ENCODE measurements at places on chromosomes 3 and 15. TPM values are rescaled to one million over a fixed set of nuclear protein-coding genes. Genes with fewer than 3 reads are reported as not detected.

- DNase-seq, result no peak
Measured at GRCh38 chr15:49380912-49381311, 42.1 kb upstream of the FGF7 start.

- DNase-seq, result no peak
Measured at GRCh38 chr3:157861076-157861765, 245.0 kb downstream of the SHOX2 start.

Gene PRR20G
- not detected for total RNA-seq

DNA sequence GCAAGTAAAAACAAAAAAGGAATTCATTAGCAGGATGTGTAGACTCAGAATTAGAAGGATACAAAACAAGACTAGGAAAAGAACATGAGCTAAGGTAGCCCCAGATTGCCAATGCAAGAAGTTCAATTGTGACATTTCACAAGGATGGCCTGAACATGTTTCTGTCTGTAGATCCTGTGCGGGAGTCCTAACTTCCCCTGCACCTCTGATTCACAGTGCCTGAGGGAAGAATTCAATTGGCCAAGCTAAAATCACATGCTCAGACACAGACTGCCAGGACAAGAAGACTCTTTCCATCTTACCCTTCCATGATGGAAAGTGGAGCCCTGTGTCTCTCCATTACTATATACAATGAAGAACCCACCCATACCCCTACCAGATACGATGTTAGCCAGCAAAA lies 251.5 kb downstream of the KCNH8 start:
- no peak for DNase-seq

DNA sequence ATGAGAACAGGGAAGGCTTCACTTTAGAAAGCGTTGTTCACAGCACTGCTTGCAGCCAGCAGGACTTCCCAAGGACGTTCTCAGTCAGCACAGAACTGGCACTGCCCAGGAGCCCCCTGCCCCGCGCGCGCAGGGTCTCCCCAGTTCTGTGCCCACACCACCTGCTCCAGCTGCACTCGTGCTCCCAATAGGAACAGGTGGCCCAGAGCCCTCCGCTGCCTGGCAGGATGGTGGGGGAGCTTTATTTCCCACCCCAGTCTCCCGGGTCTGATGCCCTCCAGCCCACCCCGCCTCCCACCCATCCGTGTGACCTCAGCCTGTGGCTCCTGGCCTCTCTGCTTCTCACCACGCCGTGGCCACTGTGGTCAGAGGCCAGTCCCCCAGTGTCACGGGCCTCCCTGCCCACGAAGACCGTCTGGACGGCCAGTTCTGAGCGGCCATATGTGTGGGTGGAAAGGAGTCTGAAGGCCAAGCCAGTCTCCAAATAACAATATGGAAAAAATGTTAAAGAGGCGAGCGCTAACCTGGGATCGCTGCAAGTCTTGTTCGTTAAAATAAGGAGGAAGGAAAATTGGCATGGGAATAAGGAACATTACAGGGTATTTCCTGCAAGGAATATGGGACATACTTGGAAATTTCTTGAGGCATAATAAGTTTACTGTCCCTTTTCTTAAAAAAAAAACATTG lies 54.6 kb upstream of the PCSK6 start:
- DNase-seq, result no peak

GRCh38 chr15:68699124-68699880 lies 120.5 kb downstream of the CORO2B start:
- DNase-seq, result no peak

GRCh38 chr3:58352626-58353025 lies 19.9 kb downstream of the PXK start:
- DNase-seq, result no peak

DNA sequence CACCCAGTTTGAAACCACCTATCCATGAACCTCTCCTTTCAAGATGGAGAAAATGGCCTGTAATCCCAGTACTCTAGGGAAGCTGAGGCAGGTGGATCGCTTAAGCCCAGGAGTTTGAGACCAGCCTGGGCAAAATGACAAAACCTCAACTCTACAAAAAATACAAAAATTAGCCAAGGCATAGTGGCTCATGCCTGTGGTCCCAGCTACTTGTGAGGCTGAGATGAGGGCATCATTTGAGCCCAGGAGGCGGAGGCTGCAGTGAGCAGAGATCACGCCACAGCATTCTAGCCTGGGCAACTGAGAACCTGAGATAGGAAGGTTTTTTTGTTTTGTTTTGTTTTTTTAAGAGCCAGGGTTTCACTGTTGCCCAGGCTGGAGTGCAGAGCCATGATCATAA lies 5.4 kb downstream of the TKT start:
- DNase-seq, result no peak

DNA sequence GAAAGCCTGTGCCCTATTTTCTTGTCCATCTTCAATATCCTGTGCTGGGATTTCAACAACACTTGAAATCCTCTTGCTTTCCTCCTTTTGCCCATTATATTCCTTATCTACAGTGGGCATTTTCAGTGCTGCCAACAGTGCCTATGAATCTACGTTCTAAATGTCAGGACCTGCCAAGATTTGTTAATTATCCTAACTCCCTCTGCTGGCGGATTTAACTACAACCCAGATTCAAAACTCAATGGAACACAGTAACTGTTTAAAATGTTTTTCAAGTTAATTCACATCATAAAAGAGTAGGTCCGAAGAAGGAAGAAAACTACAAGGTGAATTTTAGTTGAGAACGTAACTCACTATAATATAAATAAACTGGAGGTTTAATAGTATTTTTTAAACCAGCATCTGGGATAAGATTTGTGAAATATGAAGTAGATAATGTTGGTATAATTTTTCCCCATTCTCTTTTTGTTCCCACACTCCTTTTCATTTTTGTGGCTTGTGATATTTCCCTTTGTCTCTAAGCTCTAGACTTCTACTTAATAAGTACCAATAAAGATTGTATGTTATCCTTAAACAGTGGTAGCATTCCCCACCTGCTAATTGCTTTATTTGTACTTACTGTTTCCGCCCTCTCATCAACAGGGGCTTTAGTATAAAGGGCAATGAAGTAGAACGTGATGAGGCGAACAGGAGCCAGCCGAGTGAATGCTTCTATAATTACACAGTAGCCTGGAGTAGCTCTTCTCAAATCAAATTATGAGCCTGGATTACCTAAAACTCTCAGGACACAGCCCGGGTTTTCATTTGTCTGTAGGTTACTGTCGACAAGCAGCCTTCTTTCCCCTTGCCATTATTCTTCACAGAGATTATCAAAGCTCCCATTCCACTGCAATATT lies 302.5 kb upstream of the ATP11B start:
- DNase-seq, result no peak

DNA sequence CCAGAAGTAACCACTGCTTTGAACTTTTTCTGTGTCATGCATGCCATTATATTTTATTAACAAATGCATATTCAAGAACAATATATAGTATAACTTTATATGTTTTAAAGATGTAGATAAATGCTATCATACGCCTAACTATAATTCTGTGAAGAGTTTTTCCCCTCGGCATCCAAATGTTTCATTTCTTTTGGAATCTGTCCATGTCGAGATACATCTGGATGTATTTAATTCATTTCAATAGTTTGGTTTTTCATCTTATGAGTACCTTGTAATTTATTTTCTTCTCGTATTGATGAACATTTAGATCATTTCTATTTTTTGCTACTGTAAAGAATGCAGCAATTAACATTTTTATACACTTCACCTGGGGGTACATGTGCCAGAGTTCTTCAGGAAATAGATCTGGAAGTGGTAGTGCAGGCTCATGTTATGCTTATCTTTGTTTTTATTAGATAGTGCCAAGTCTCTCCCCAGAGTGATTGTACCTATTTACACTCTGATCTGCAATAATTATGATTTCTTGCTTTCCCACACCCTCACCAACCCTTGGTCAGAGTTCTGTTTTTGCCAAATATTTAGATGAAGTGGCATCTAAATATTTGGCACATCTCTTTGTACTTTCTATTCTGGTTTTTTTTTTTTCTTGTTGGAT lies 29.7 kb downstream of the USP13 start:
- no peak for DNase-seq

Gene PLA1A
- total RNA-seq, result 0.52 TPM

Gene BLOC1S6
- total RNA-seq, result 54.6 TPM

Gene HYKK
- total RNA-seq, result 1.6 TPM

DNA sequence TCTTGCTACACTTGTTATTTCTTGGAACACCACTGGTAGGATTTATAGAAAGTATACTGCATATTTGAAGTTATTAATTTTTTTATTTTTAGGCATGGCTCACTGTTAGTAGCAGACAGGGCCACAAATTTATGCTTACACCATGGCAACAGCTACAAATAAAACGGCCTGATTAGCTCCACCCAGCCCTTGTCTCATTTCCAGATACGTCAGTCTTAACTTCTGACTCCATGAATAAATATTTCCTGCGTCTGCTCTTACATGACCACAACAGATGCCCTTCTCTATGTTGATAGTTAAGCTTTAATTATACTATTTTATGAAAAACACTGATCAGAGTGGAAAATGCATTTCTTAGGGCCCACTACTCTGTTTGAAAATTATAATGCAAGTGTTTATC lies 62.3 kb upstream of the CPOX start:
- no peak for DNase-seq

Gene PPP1R14D
- not detected for total RNA-seq

DNA sequence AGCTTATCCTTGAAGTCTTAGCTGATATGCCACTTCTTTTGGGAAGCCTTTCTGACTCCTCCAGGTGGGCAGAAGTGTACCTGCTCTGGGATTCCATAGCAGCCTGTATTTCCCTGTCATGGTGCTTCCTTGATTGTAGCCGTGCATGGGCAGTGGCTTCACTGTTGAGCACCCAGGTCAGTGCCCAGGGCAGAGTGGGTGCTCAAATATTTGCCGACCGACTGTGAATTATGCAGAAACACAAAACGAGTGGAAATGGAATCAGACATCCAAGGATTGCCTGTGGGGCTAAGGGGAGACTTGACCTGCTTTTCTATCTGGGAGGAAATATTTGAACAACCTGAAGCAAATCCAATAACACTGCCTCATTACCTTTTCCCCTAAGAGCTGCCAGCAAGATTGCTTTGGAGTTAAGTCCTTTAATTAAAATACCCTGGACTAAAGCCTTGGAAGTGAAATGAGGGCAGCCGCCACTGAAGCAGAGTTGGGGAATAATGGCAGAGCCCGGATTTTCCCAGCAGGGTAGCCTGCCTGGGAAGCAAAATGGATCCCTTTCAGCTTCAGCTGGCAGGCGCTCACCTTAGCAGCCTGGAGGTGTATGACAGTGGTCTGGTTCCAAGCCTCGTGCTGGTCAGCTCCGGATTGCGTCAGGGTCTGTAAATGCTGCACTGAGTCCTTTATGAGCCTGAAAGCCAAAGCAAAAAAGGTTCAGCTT lies 14.9 kb downstream of the ACOX2 start:
- DNase-seq, result no peak

Gene NUSAP1
- total RNA-seq, result 391 TPM

DNA sequence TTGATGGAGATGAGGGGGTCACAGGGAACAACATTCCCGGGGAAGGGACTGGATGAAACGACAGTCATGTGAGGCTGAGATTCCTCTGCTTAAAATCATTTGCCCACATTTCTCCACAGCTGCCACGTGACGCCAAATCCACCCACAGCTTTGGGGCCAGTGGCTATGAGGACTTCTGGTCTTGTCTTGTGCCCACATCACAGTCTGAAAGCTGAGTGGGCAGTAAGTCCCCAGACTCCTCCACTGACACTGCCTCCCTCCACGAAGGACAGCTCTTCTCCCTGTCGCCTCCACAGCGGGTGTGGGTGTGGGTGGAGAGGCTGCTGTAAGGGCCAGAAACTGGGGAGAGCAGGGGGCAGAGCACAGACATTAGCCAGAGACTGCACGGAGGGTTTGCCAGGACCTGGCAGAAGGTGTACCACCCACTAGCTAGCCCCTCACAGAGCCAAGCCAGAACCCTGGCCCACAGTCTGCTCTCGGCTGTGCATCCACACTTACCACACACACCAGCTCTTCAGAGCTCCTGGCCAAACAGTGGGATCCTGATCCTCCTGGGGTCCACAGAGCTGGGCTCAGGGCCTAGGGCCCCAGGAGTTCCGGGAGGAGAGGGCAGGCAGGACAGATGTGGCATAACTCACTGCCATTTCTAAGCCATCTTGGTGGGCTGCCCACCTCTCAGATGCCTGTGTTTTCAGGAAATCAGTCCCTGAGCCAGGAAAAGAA lies 24.2 kb downstream of the RAB6B start:
- no peak for DNase-seq

Gene PLS1
- 8.1 TPM for total RNA-seq

DNA sequence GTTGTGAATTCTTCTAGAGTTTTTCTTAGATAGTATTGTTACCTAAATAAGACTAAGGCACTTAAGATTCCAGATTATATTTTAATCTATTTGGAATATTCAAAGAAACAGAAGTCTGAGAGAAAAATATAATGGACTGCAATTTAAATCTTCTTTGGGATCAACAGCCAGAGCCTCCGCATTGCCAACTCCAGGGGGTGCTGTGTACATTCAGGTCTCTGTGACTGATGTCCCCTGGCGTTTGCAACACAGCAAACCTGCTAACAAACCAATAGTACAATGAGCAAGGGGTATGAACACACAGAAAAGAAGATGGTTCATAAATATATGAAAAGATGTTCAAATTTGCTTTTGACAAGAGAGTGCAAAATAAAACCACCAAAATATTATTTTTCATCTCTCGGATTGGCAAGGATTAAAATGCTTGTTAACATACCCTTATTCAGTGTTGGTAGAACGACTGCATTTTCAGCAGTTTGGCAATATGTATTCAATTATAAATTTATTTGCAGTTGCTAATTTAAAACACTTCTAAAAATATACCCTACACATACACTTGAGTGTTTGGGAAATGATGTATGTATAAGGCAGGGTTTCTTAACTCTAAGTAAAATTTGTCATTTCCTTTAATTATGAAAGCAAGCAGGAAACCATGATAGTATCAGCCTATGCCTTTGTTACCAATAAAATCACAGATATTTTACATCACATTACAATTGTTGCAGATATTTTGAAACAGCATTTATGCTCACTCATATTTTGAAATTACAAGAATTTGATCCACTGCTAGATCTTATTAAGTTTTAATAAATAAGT lies 16.1 kb upstream of the TM4SF1 start:
- DNase-seq, result no peak

DNA sequence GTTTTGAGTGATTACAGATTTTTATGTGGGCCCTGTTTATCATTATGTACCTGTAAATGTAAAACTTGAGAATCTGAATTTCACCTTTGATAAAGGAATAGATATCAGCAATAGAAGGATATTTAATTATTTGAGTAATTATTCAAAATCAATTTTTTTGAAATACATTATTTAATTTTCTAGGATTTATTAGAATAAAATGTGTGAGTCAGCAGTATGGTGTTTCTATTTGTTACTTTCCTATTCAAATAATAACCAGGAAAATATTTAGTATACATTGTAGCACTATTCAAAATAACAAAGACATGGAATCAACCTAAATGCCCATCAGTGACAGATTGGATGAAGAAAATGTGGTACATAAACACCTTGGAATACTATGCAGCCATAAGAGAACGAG lies 22.1 kb downstream of the CAPN7 start:
- DNase-seq, result no peak

DNA sequence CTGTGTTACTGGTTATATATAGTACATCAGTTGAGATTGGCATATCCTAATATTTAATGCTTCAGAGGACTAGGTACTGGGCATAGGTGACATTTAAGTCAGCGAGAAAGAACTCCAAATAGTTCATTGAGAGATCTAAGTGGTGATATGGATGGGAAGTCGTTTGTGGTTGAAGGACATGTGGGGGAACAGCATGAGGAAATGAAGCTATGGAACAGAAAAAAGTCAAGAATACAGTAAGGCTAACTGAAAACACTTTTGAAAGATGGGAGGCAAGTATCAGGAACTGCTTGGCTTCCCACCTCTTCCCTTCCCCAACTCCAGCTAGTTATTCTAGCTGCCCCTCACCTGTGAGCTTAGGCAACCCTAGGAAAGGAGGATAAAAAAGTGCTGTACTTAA lies 3.7 kb upstream of the MYO5A start:
- DNase-seq, result no peak

- no peak for DNase-seq
Measured at GRCh38 chr15:43487271-43487895, 5.6 kb downstream of the TP53BP1 start.
